ENCODE measurements at places on chromosomes 4 and X.
A peak's percentile ranks its signal among the peaks of the same experiment; 100 is the strongest.

DNA sequence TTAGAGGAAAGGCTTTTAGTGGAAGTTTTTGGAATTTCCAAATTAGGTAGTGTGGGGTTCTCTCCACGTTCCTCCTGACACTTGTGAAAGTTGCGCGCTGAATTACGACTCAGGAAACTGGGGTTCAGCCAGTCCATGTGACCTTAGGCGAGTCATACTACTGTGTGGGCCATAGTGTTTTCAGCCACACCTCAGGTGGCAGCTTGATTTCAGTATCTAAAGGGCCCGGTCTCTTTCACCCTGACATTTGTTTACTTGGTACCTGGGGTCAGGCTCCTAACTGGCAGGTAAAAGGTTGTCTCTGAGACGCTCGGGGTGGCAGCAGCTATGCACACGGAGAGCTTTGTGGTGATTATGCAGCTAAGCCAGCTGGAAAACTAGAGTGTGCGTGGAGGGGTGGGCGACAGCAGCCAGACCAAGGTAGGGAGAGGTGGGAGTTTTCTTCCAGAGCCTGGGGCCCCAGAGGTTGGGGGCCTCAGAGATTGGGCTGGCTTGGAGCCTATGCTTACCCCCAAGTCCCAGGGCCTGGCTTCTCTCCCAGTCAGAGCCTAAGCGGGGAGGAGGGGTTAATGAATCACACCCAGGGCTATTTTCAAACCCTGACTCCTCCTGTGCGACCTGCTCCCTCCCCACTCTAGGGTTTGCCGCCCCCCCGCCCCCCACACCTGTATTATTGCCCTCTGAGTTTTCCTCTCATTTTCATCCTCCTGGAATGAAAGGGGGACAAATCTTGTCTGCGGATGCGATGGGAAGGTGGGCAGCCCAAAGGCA is 47.2 kb downstream of the STARD8 start:
- DNase-seq = no peak

- DNase-seq = no peak
These were observed 83.9 kb downstream of the VEGFC start for GRCh38 chr4:176708771-176709311.

GRCh38 chr4:1514612-1515011 is 108.4 kb upstream of the NKX1-1 start:
- DNase-seq = no peak

DNA sequence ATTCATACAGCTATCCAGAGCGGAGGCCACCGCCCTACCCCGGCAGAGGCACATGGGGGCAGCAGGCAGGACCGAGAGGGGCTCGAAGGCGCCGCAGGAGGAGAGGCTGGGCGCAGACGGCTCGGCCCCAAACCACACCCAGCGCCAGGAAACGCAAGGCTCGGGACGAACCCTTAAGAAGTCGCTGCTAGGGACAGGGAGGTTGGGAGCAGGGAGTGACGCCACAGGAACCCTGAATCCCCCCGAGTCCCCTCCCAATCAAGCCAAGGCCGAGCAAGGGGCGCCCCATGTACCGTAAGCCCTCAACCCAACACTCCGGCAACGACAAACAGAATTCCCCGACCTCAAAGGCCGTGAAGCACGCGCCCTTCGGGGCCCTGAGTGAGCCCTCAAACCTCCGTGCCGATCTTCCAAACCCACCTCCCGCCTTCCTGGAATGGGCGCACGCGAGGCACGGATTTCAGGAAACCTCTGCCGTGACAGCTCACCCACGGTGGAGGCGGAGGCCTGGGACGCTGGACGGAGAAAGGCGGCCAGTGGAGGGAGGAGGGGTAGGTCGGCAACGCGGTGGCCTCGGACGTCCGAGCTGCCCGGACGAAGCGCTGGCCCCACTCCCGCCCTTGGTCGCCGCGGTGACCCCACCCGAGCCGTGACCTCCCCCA is 1.8 kb downstream of the ZFYVE28 start:
- DNase-seq = no peak

- DNase-seq = no peak
These were observed 6.1 kb downstream of the RPS3A start for GRCh38 chr4:151105454-151106032.

DNA sequence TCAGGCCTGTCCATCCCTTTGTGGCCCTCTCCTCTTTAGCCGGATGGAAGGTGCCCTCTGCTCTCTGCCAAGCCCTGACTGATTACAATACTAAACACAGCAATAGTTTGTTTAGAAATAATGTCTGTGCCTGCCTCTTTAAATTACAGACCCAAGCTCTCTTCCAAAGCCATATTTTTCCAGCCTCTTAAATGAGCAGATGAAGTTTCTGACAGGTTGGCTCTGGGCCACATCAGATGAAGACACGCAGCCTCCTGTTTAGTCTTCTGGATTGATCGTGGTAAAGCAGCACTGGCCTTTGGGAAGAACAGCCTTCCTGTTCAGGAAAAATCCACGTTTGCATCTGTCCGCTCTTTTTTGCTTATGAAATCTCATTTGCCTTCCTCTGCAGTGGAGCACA is 133.6 kb downstream of the CPE start:
- no peak for DNase-seq

DNA sequence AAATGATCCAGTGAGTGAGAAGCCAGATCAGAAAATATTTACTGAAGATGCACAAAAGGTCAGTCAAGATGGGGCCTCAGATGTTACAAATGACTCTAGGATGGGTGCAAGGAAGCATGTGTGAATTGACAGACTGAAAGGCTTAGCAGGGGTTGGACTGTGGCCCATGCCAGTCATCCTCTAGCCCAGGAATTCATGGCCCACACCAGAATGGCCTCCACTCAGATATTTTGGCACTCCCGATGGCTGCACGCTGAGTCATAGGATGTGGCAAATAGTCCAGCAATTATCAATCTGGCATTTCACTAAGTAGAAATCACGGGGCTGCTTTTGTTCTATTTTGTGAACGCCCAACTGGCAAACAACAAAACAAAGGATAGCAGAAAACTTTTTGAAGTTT is 406.5 kb downstream of the IQCM start:
- peak; percentile 65 for DNase-seq

- no peak for DNase-seq
These were observed 154.2 kb upstream of the FAM9B start for GRCh38 chrX:9188117-9188516.

DNA sequence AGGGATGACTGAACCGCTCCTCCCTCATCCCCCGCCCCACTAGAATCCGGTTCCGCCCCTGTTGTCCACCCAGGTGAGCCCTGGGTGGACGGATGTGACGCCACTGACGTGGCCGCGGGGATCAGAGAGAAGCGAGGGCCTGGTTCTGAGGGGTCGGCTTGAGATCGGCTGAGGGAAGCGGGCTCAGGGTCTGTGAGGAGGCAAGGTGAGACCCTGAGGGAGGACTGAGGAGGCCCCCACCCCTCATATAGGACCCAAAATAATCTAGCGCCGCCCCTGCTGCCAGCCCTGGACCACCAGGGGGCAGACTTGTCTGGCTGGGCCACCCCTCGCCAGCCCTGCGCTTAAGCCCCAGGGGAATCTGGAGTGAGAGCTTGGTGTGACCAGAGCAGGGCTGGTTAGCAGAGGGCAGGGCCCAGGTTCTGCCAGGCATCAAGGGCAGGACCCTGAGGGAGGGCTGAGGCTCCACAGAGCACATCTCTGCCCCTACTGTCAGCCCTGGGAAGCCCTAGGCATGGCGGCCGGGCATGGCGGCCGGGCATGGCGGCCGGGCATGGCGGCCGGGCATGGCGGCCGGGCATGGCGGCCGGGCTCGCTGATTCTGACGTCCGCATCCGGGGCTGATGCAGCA is at the start of gene MAGEA8:
TSS of gene MAGEA8 (plus strand) at position 103 of the 631 bp plus-strand sequence. CDS start 3,090 bp downstream, outside the sequence.
- DNase-seq = no peak

DNA sequence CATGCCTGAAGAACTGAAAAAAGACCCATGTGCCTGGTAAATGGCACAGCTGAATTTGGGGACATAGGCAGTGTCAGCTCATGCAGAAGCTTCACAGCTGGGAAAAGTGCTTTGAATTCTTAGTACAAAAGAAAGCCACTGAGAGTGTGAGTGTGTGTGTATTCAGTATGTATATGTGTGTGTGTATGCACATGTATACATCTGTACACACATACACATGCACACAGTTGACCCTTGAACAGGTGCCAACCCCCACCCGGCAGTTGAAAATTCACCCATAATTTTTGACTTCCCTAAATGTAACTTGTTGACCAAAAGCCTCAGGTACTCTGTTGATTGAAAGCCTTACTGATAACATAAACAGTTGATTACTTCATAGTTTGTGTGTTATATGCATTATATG is 49.5 kb upstream of the ENPP6 start:
- no peak for DNase-seq

DNA sequence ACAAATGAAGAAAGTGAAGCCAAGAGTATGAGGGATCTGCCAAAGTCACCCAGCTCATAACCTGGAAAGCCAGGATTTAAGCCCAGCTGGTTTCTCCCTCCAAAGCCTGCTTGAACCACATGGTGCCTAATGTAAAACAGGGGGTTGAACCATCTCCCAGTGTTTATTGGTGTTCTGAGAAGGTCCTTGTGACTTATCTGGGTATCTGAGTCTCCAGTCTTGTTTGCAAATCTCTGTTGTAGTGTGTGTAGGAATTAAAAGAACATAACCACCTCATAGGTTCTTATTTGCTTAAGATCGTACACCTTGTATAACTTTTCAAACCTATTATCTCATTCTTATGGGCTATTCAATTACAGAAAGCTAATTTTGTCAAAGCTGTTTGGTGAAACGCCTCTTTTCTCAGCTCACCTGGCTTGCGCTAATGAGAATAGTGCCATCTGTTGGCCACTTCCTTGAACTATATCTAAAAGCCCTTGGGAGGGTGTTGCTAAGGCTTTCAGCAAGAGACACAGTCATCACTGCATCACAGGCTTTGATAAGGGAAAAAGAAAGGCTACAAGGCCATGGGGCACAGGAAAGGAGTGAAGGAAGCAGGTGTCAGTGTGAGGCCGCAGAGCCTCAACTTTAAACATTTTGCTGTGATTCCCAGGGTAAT is 34.0 kb downstream of the ETDB start:
- no peak for DNase-seq

DNA sequence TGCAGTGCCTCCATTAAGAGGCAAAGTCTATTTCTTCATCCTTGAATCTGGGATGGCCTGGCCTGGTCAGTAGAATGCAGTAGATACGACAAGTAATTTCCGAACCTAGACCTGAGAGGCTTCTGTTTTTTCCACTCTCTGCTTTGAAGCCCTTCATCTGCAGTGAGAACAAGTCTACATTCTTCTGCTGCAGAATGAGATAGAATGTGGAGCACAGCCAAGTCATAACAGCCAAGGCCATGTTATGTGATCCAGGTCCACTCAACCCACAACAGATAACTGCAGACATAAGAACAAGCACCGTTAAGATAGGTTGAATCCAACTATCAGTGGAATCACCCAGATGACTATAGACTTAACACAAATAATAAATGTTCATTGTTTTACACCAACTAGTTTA is 1297.7 kb downstream of the C4orf33 start:
- no peak for DNase-seq

DNA sequence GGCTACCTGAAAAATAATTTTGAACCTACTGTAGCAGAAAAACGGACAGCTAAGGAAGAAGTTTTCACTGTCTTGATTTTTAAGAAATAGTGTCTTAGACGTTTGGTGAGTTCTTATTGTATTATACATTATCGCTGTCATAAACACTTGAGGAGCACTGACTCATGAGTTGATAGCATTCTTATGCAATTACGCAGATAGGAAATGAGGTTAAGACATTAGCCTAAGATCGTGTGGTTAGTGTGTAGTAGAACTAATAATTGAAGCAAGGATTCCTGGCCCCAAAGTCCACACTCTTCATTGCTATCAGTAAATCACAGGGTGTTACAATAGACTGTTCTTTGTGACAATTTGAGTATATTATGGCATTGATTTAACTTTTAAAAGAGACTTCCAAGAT is 238.1 kb downstream of the ARAP2 start:
- DNase-seq = no peak

- no peak for DNase-seq
These were observed 77.9 kb downstream of the RTL9 start for GRCh38 chrX:110436523-110436922.

- DNase-seq = no peak
These were observed 76.5 kb upstream of the TSPAN7 start for GRCh38 chrX:38484607-38485498.

GRCh38 chrX:50202539-50202938 is 1.7 kb upstream of the AKAP4 start:
- DNase-seq = no peak

DNA sequence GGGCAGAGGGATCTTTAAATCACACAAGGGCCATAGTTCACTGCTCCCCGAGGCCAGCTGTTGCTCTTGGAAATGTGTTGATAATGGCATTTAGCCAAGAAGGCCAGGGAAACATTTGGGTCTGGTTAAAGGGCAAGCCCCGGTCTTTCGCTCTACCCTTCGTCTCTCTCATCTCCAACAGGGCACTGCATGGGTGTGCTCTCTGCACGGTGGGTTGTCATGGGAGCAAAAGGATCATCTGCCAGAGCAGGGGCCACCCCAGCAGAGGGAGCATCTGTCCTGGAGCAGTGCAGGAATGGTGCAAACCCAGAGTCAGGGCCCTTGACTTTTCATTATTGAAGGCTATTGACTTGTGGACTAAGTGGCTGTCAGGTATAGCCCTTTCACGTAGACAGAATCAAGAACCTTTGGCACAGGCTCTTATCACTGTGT is 22.7 kb upstream of the PGRMC2 start:
- DNase-seq = no peak

GRCh38 chr4:156198511-156198910 is 244.8 kb upstream of the CTSO start:
- DNase-seq = no peak

DNA sequence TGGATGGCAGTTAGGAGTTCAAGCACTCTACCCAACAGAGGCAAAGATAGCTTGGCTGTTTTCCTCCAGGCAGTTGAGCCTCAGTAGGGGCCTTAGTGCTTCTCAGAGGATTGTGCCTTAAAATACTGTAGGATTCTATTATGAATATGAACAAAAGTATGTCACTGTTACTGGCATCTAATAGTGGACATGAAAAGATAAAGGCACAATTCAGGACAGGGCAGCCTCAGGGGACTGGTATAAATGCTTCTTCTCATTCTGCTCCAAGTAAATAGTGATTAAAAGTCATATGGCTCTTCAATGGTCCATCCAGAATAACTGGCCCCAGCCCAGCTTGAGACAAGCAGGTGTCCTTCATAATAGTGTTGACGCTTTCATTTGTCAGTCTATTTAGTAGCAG is 17.7 kb downstream of the COL4A6 start:
- no peak for DNase-seq

- DNase-seq = no peak
These were observed 255.8 kb downstream of the OPHN1 start for GRCh38 chrX:68177542-68177941.

- no peak for DNase-seq
These were observed 184.3 kb downstream of the NAA11 start for GRCh38 chr4:79141530-79141929.

DNA sequence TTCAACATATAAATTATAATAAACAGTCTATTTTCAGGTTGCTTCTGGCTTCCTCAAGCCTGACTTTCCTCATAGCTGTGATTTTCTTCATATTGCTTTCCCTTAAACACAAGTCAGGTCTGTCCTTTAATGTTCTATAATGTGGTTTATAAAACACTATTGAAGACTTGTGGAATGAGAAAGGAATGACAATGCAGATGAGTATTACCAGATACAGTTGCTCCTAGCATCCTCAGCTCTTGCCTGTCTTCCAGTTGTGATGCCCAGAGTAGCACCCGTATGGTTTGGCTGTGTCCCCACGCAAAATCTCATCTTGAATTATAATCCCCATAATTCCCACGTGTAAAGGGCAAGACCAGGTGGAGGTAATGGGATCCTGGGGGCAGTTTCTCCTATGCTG is 265.7 kb upstream of the BOD1L1 start:
- DNase-seq = no peak

Measured in suprapubic skin (tissue), 4 donors.